Hair follicular keratinocyte (primary cell): ENCODE measurements at places on chromosomes 5 and 9. TPM values are rescaled to one million over a fixed set of nuclear protein-coding genes. Genes with fewer than 3 reads are reported as not detected.

ZNF354C gene
- 2.9 and 3.0 TPM in 2 replicates for total RNA-seq

PDE6A gene
- under 0.01 TPM in 1 of 2 replicates, not detected in the other for total RNA-seq

MARVELD2 gene
- total RNA-seq: 17.2 and 21.5 TPM in 2 replicates

SPTAN1 gene
- 89.6 and 124 TPM in 2 replicates for total RNA-seq

SPINK7 gene
- 0.47 TPM in 1 of 2 replicates, not detected in the other for total RNA-seq

SPAAR gene
- not detected in 2 replicates for total RNA-seq

KLF4 gene
- total RNA-seq: 5.8 and 8.3 TPM in 2 replicates

PCDHGA11 gene
- total RNA-seq: 0.84 and 0.94 TPM in 2 replicates

FGF18 gene
- not detected in 2 replicates for total RNA-seq

PDE4D gene
- 2.5 and 3.6 TPM in 2 replicates for total RNA-seq
